ENCODE measurements at places on chromosomes 3 and 15.

- DNase-seq = peak; percentile 58
Measured at GRCh38 chr3:124363476-124363875, 366.8 kb upstream of the UMPS start.

DNA sequence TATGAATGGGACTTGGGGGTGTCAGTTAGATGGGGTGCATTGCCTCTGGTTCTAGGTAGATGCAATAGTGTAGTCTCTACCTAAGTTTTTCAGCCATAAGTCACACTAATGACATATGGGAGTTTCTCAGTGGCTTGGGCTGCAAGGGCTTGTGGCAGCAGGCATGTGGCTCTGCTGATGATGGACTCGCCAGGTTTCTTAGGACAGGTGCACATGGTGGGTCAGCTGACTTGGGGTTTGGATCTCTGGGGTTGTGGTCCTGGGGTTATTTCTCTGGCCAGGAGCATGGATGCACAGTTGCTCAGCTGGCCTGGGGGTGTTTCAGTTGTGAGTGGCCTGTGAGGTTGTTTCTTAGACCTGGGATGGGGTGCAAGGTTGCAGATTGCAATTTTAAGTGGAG, 120.0 kb upstream of the DCBLD2 start:
- DNase-seq = no peak

GRCh38 chr3:190621927-190622326, 108.0 kb downstream of the IL1RAP start:
- DNase-seq = peak; percentile 75

GRCh38 chr15:85649372-85649771, 145.4 kb downstream of the KLHL25 start:
- peak; percentile 92 for DNase-seq

DNA sequence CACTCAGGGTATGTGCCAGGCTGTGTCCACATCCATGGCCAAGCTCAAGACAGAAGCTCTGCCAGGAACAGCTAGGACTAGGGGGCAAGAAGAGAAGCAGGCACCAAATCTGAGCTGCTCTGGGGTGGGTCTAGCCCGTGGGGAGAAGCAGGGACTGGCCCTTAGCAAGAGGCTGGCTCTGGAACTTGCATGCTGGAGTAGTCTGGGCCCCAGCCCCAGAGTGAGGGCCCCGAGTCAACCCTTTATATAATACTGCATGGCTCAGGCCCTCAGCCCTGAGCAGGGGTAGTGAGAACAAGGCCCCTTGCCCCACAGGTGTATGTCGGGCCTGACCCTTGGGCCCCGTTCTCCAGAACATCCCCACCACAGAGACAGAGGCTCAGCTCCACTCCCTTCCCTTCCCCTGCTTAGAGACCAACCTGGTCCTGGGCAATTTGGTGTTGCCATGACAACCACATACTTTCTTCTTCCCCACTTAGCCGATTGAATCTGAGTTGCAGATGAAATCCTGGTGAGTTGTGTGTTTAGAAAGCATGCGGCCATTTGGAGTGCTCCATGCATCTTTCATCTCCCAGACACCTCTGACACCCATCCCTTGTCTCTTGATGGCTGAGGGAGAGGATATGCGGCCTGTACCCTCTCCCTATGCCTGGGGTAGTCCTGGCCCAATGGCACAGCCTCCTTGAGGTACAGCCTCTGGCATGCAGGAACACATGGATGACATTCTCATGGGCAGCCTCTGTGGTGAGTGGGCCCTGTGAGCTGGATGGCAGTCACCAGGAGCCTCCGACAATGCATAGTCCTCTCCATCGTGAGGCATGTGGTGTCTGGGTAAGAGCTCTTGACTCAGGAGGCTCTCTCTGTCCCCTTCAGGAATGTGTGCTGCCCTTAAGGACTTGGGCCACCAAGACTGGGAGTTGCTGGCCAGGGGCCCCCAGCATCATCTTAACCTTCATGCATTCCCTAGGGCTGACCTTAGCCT, 29.2 kb upstream of the SFMBT1 start:
- DNase-seq = no peak

DNA sequence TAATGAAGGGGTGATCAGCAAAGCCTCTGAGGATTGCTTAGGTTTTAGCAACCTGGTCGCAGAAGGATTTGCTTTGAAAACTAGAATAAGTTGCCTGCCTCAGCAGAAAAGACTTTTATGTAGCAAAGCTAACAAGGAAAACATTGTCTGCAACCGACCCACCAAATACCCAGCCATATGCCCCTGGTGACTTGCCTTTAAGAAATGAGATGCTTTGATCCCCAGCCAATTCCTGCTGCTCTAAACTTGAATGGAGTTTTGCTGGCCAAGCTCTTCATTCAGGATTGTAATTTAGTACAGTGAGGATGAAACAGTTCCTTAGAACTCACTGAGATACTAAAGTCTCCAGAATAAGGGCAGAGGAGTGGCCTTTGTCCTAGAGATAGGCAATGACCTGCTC, 139.8 kb upstream of the PROK2 start:
- DNase-seq = no peak

DNA sequence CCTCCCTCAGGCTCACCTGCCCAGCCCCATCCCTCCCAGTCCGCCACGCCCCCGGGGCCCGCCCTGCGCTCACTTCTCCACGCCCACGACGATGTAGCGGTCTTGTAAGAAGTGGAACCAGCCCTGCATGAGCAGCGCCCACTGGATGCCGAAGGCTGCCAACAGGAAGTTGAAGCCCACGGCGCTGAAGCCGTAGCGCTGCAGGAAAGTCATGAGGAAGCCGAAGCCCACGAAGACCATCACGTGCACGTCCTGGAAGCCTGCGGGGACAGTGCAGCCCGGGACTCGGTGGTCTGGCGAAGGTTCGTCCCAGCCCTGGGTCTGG, 9.7 kb downstream of the RHCG start:
- DNase-seq = no peak

- DNase-seq = no peak
Measured at GRCh38 chr3:27171113-27171512, 198.1 kb downstream of the NEK10 start.

DNA sequence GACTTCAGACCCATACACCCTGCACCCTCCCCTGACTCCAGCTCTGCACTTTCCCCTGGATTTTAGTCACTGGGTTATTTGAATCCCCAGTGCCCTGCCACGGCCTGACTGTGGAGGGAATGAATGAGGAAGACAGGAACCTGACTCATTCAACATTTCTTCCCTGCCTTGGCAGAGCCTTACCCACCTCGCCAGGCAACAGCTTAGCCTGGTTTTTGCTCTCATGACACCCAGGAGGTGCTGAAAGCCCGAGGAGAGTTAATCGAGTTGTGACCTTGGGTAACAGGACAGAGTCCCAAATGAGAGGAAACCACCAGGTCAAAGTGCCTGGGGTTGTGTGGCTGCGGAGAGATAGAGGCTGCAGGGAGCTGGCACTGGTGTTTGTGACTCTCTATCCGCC, 128.3 kb downstream of the SMAD6 start:
- peak; percentile 29 for DNase-seq

DNA sequence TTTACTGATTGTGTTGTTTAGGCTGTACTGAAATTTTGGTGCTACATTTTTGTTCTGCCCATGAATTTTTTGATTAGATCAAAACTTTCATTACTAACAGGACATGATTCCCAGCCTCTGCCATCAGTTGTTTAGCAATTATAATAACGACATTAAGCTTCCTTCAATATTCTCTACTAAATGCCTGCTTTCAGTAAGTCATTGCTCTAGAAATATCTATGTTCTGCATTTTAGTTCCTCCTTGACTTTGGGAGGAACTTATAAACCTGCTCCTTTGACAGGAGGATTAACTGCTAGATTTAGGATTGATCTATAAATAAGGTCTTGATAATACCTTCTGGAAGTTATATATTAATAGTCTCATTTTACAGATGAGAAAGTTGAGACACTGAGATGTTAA, 269.1 kb downstream of the RAP2B start:
- no peak for DNase-seq

DNA sequence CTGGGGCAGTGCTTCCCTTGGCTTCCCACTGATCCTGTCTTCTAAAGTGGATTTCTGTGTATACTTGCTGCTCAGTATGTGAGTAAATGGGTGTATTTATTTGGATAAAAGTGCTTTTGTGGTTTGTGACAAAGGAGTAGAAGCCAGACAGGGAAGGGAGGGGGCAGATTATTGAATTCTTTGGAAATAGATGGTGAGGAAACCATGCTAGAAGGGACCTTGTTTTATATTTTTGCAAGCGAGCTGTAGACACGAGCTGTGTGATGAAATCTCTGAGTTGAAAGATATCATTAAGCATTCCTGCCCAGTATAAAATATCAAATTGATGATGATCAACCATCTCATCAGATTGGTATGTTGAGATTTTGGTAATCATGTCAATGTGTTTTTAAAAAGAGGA, 68.9 kb downstream of the DUT start:
- DNase-seq = no peak

- DNase-seq = peak; percentile 42
Measured at GRCh38 chr3:105483476-105483875, 116.8 kb downstream of the ALCAM start.

DNA sequence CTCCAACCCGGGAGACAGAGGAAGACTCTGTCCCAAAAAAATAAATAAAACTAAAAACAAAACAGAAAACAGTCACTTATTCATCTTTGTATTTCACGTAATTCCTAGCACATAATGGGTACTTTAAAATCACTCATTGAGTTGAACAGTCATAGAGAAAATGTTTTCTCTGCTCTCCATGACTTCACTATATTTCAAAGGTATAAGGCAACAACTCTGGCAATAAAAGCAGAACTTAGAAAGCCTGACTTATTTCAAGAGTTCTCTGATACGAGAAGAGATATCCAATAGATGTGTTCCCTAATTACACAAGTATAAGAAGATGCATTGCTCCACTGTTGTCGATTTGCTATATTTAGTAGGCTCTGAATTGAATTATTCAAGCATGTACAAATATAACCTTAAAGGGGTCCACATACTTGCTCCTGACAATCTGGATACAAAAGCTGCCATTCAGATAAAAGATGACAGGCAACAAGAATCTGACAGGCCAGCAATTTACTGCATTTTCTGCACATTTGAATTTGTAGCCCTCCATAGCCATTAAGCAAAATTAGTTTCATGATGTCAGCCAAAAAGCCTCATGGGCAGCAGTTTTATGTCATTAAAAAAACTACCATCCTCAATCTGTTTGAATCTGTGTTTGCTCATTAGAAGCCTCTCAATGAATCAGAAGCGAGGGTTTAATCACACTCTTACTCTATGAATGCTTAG, 47.9 kb downstream of the PEAK1 start:
- no peak for DNase-seq

DNA sequence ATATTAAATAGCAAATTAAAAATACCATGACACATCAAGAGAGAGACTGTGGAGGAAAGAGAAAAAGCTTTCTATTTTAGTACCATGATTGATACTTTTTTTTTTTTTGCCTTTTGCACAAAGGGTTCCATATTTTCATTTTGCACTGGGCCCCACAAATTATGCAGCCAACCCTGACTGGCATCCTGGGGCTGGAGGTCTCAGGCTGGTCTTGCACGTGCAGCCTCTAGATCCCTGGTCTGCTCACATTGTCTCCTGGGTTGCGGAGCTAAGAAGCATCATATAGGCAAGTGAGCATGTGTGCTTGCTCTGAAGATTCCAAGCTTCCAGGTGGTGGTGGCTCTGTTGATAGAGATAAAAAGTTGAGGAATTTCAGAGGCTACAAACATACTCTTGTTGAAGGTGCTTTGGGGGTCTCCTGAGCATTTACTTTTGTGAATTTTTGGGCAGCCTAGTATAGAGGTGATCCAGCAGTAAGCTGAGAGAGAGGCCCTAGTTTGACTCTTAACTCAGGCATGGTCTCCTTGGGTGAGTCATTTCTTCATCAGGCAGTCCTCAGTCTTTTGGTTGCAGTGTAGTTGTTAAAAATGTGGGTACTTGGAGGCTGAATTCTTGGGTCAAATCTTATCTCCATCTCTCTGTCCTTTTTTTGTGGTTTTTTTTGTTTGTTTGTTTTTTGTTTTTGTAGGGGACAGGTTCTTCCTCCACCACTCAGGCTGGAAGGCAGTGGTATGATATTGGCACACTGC, 31.3 kb downstream of the SMAD3 start:
- DNase-seq = no peak

GRCh38 chr3:111212511-111212910, 140.9 kb downstream of the NECTIN3 start:
- DNase-seq = no peak

- peak; percentile 97 for DNase-seq
Measured at GRCh38 chr15:36468746-36469145, 110.7 kb upstream of the CDIN1 start.

- DNase-seq = no peak
Measured at GRCh38 chr3:126914226-126914625, 68.7 kb upstream of the PLXNA1 start.

- DNase-seq = no peak
Measured at GRCh38 chr3:137343283-137343682, 385.5 kb downstream of the IL20RB start.

GRCh38 chr3:43534675-43535074, 87.1 kb downstream of the ANO10 start:
- DNase-seq = no peak

GRCh38 chr3:127888564-127889107, 26.4 kb upstream of the KBTBD12 start:
- peak; percentile 56 for DNase-seq

GRCh38 chr3:133268726-133269134, 131.1 kb upstream of the BFSP2 start:
- no peak for DNase-seq

GRCh38 chr15:52114261-52115055, 1.9 kb upstream of the BCL2L10 start:
- DNase-seq = no peak

GRCh38 chr3:165159760-165160421, 36.3 kb downstream of the SLITRK3 start:
- DNase-seq = no peak

DNA sequence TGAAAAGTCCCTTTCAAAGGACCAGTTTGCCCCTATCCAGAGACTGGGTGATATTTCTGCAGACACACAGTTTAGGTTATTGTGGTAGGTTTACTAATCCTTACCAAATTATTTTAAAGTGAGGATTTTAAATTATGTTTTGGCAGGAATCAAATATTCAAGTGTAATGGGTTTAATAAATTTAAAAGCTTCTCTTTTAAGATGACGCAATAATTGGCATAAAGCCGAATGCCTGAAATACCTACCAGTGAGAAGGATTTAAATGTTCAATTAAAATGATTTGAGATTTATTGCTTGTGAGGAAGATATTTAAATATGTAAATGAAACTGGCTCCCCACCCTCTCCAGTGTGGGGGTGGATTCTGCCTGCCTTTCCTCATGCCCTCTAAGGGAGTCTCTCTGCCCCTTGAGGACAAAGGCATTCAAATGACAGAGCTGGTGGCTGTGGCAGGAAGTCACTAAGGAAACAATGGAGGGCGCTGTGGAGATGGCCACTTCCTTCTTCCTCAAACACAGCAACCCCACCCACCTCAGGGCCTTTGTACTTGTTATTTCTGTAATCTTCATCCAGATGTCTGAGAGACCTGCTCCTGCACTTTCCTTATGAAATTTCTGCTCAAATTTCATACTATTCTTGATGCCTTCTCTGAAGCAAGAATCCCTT, 131.7 kb downstream of the TNIK start:
- DNase-seq = no peak

- DNase-seq = peak; percentile 19
Measured at GRCh38 chr3:117439812-117440211, 730.2 kb downstream of the TUSC7 start.

GRCh38 chr15:84979651-84980050, 2.0 kb upstream of the PDE8A start:
- DNase-seq = no peak

GRCh38 chr3:65953301-65953812, 85.4 kb downstream of the MAGI1 start:
- DNase-seq = no peak

GRCh38 chr3:17605032-17605431, 137.4 kb downstream of the TBC1D5 start:
- DNase-seq = peak; percentile 68
